Activated CD8-positive, alpha-beta memory T cell treated with anti-CD3 and anti-CD28 coated beads, Interleukin-2, amount 10 ng/mL, durations not matched to agents 7 days and 5 days (primary cell): ENCODE measurements at places on chromosomes 1 and 21.

DNA sequence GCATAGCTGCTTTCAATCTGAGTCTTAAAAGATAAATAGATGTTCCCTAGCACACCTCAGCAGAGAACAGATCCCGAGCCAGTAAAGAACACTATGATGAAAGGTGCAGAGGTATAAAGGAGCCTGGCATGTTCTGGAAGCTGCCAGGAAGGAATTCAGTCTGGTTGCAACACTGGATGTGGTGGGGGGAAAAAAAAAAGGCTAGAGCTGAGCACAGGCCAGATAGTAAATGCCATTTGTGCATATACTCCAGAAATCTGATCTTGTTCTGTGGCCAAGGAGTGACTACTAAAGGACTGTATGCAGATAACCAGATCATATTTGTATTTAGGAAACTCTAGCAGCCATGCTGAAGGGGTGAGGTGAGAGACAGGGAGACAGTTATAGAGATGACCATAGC is 240.3 kb downstream of the VAV3 start:
- DNase-seq = no peak
- no peaks in the 10 kb centered on the region for H3K36me3 ChIP-seq
- no peak overlapping the region for H3K4me3 ChIP-seq

DNA sequence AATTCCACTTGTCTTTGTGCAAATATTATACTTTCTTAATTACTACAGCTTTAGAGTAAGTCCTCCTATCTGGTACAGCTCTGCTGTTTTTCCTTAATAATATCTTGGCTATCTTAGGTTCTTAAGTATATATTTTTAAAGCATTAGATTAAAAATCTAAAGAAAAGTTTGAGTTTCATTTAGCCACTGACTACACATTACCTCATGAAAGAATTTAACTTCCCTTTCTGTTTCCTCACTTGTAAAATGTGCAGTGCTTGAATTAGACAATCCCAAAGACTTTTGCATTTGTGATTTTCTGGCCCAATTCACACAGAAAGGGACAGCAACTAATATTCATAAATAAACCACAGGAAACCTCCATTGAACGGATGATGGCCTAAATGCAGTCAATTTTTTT is 126.4 kb upstream of the SAMSN1 start:
- DNase-seq = no peak
- no peaks in the 10 kb centered on the region for H3K27me3 ChIP-seq
- H3K4me3 ChIP-seq = no peak overlapping the region
- H3K36me3 ChIP-seq = peaks cover 37% of the 10 kb centered on the region

GRCh38 chr1:202844935-202845334 is 34.2 kb downstream of the PCAT6 start:
- H3K27ac ChIP-seq = no peak overlapping the region
- DNase-seq = no peak
- H3K4me1 ChIP-seq = peaks cover 6% of the 10 kb centered on the region
- no peak overlapping the region for H3K4me3 ChIP-seq

GRCh38 chr1:116182019-116182714 is 71.0 kb downstream of the MAB21L3 start:
- no peak for DNase-seq
- H3K27me3 ChIP-seq = peaks cover 21% of the 10 kb centered on the region
- H3K36me3 ChIP-seq = no peaks in the 10 kb centered on the region
- H3K27ac ChIP-seq = no peak overlapping the region

DNA sequence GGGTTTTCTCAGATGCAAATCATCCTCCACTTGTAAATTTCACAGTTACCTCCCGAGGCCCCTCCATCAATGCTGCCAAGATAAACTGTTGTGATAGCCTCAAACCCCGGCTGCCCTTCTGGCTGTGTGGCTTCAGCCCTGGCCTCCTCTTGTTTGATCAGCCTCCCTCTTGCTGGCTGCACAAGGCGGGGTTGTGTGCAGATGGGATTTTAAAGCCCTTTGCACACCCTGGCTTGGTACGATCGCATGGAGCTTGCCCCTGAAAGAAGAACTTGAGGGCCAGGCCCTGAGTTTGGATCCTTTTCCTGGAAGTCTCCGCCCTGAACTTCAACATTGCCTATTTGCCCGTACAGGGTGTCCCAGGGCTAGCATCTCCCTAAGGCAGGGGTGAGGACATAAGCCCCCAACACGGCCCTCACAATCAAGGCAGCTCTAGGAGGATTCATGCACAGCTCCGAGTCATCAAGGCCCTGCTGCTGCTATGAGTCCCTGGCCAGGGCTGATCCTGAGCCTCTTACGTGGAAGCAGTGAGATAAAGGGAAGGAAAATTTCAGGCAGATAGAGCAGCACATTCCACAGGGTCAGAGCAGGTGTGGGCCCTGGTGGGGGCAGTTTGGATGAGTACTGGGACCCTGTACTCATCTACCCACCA is 181.2 kb upstream of the VAMP3 start:
- H3K36me3 ChIP-seq = no peaks in the 10 kb centered on the region
- no peaks in the 10 kb centered on the region for H3K27me3 ChIP-seq
- DNase-seq = no peak
- H3K27ac ChIP-seq = no peak overlapping the region
- no peak overlapping the region for H3K4me3 ChIP-seq

GRCh38 chr1:173149887-173150286 is 57.2 kb downstream of the TNFSF4 start:
- peaks cover 11% of the 10 kb centered on the region for H3K4me1 ChIP-seq
- peaks cover 16% of the 10 kb centered on the region for H3K27me3 ChIP-seq
- H3K27ac ChIP-seq = no peak overlapping the region
- H3K4me3 ChIP-seq = no peak overlapping the region
- H3K36me3 ChIP-seq = peaks cover 13% of the 10 kb centered on the region

- H3K36me3 ChIP-seq = no peaks in the 10 kb centered on the region
- H3K27me3 ChIP-seq = no peaks in the 10 kb centered on the region
- no peaks in the 10 kb centered on the region for H3K4me1 ChIP-seq
- H3K27ac ChIP-seq = no peak overlapping the region
Measured at GRCh38 chr1:41529621-41530395, 45.3 kb upstream of the EDN2 start.

DNA sequence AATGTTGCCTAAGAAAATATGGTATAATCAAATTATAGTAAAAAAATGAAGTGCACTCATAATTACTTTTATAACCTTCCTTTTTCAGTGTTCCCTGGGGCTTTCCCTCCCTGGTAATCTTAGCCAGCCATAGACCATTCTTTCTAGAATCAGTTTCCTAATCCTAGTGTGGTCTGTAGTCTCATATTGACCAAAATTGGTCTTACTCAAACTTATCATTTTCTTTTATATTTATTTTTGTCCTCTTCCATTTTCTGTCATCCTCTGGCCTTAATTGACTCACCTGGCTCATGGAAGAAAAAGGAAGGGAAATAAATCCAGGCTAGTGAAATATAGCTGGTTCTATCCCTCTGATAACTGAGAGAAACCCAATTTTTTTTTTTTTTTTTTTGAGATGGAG is 70.9 kb upstream of the BMP8A start:
- H3K36me3 ChIP-seq = peaks cover 42% of the 10 kb centered on the region
- no peak overlapping the region for H3K4me3 ChIP-seq
- no peak for DNase-seq
- peaks cover 13% of the 10 kb centered on the region for H3K4me1 ChIP-seq
- no peak overlapping the region for H3K27ac ChIP-seq

DNA sequence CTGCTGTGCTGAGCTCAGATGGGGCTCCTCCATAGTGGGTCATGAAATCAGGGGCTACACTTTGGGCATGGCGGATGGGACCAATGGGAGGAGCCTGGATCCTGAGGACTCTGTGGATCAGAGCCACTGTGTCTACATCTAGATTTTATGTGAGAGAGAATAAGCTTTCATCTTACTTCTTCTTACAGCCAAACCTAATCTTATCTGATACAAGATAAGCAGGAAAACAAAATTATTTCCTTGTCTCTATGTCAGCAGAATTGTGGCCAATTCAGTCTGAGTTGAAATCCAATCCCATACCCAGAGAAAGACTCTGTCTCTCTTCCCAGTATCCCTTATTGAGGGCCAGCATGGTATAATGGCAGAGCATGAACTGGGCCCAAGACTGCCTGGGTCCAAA is 56.2 kb downstream of the KIF14 start:
- H3K4me1 ChIP-seq = peaks cover 17% of the 10 kb centered on the region
- H3K36me3 ChIP-seq = peaks cover 36% of the 10 kb centered on the region
- DNase-seq = no peak

DNA sequence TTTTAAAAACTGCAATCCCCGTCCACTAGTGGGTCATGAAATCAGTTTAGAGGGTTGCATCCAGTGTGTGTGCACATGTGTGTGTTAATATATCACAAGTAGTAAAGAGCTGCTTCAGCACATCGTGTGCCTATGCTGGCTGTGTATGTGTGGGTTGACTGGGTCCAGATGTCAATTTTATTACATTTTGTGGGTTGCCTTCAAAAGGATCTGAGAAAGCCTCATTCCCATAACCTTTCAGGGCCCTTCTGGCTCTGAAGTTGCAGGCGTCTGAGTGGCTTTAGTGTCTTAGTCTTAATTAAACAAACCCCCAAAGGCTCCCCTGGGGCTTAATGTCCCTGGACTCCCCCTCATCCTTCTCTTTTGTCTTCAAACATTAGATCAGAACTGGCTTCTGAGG is 19.8 kb downstream of the PLA2G2D start:
- no peak overlapping the region for H3K27ac ChIP-seq
- no peaks in the 10 kb centered on the region for H3K36me3 ChIP-seq
- no peak for DNase-seq
- no peak overlapping the region for H3K4me3 ChIP-seq
- peaks cover 3% of the 10 kb centered on the region for H3K4me1 ChIP-seq

DNA sequence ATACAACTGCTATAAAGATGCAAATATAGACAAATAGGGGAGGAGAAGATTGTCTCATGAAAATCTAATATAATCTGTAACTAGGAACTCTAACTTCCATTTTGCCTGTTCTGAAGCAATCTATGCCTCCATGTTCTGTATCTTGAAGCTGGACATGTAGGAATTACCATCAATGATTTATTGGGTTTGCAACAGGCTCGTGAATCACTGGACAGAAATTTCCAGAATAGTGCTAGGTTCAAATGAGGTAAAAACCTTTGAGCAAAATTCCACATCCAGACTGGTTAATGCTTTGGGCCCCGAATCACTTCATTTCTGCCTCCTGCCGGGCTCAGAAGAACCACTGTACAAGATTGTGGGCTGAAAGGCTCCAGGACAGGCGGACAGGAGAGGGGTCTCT is 110.7 kb upstream of the CTTNBP2NL start:
- H3K27me3 ChIP-seq = peaks cover 11% of the 10 kb centered on the region
- no peaks in the 10 kb centered on the region for H3K4me1 ChIP-seq
- DNase-seq = no peak
- no peak overlapping the region for H3K4me3 ChIP-seq
- no peak overlapping the region for H3K27ac ChIP-seq

- no peak overlapping the region for H3K4me3 ChIP-seq
- H3K27me3 ChIP-seq = no peaks in the 10 kb centered on the region
- H3K36me3 ChIP-seq = peaks cover 25% of the 10 kb centered on the region
- H3K27ac ChIP-seq = no peak overlapping the region
Measured at GRCh38 chr1:90000934-90001676, 6.2 kb downstream of the ZNF326 start.

DNA sequence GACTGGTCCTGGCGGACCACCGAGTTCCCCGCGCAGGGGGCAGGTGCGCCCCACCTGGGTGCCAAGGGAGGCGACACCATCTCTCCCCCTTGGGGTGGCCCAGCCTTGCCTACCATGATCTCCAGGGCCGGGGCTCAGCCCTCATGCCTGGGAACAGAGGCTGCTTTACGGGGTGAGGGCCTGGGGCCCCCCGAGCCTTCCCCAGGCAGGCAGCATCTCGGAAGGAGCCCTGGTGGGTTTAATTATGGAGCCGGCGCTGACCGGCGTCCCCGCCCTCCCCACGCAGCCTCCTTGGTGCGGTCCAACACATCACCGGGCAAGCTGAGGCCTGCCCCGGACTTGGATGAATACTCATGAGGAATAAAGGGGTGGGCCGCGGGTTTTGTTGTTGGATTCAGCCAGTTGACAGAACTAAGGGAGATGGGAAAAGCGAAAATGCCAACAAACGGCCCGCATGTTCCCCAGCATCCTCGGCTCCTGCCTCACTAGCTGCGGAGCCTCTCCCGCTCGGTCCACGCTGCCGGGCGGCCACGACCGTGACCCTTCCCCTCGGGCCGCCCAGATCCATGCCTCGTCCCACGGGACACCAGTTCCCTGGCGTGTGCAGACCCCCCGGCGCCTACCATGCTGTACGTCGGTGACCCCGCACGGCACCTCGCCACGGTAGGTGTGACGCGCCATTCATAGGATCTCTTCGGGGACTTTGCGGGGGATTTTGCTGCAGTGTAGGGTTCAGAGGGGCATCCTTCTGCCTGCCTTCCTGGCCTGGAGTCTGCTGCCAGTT is 38.2 kb downstream of the TP73 start:
- no peaks in the 10 kb centered on the region for H3K4me1 ChIP-seq
- H3K27me3 ChIP-seq = no peaks in the 10 kb centered on the region
- no peak overlapping the region for H3K4me3 ChIP-seq
- H3K27ac ChIP-seq = no peak overlapping the region
- H3K36me3 ChIP-seq = no peaks in the 10 kb centered on the region
